CD4-positive, alpha-beta T cell treated with Interleukin-1 beta for 1 hour (primary cell): ENCODE measurements at places on chromosomes 13 and 19.

GRCh38 chr13:71877256-71877653, 10.3 kb upstream of the DACH1 start:
- DNase-seq, result no peak

DNA sequence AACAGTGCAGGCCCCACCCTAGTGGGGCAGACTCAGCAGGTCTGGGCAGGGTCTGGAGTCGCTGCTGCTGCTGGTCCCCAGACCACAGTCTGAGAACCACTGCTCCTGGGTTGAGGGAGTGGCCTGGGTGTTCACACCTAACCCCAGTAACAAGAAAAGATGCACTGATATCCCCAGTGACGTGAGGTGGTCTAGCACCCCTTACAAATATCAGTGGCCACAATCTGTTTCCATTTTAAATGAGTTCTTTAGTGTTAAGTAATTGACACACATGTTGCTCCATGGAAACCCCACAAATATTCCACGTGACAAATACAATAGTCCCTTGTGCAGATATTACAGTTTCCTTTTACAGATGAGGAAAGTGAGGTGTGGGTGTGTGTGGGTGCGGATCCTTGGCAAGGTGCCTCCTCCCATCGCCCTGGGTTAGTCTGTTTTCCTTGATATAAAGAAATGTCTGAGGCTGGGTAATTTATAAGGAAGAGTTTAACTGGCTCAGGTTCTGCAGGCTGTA, 96.3 kb upstream of the GPR183 start:
- DNase-seq, result peak; percentile 45

DNA sequence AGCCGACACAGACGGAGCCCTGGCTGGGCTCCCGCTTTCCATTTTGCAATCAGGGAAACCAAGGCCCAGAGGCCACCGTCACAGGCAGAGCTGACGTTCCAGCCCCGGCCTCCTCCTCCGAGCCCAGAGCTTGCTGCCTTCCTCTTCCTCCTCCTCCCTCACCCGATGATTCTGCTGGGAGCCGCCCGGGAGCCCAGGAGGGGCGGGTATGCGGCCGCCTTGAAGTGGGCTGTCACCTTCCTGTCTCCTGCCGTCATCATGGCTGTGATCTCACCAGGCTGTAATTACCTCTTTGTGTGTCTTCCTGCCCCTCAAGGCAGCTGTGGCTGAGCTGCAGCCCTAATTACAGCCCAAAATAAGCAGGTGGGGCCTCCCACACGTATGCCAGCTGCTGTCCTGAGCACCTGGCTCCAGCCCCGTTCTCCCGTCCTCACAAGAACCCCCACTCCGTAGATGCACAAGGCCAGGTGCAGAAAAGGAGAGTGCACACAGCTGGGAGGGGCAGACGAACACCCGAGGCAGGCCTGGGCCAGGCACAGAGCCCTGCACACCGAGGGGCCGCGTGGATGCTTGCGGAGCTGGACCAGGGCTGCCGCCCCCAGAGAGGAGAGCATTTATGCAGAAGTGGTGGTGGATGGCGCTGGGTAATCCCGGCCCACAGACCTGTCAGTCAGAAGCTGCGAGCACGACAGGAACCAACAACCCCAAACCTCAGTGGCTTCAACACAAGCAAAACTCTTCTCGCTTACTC, 4.0 kb downstream of the TPGS1 start:
- peak; percentile 91 for DNase-seq

GRCh38 chr19:43331435-43332010, 22.0 kb upstream of the CD177 start:
- DNase-seq, result no peak

GRCh38 chr13:99651016-99651415, 149.7 kb downstream of the TM9SF2 start:
- no peak for DNase-seq

- no peak for DNase-seq
Measured at GRCh38 chr13:45859705-45860104, 8.2 kb upstream of the SIAH3 start.

DNA sequence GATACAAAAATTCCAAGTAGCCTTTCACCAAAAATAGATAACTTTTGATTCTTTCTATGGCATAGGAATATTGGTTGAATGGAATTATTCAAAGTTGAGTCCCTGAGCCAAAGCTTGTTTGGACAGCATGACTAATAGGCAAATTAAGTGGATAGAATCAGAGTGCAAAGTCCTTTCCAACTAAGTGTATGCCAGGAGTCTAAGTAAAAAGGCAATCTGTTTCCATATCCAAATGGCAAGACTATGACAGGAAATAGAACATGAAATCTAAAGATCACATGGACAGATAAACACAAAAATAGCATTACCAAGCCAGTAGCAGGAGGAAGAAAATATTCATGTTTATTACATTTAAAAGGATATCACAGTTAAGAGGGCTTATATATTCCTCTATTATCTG, 804.6 kb downstream of the SLITRK6 start:
- no peak for DNase-seq

GRCh38 chr13:77113496-77113895, 86.5 kb upstream of the FBXL3 start:
- DNase-seq, result no peak

GRCh38 chr13:24493356-24493755, 19.2 kb downstream of the PARP4 start:
- DNase-seq, result no peak

DNA sequence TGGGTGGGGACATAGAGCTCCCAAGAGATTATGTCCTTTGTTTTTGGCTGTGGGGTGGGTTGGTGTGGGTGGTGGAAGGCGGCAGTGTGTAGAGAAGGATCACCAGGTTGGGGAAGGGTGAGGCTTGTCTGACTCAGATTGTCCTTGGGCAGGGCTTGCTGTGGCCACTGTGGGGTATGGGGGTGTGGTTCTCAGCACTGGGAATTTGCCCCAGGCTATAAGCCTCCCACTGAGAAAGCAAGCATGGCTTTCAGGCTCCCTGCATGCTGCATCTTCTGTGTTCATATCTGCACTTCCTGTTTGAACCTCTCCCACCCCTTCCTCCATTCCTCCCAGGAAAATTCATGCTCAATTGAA, 34.9 kb downstream of the DNAJC15 start:
- DNase-seq, result no peak

- no peak for DNase-seq
Measured at GRCh38 chr13:93723316-93723715, 496.7 kb downstream of the GPC6 start.

- peak; percentile 71 for DNase-seq
Measured at GRCh38 chr19:17778251-17778967, 16.5 kb upstream of the B3GNT3 start.

DNA sequence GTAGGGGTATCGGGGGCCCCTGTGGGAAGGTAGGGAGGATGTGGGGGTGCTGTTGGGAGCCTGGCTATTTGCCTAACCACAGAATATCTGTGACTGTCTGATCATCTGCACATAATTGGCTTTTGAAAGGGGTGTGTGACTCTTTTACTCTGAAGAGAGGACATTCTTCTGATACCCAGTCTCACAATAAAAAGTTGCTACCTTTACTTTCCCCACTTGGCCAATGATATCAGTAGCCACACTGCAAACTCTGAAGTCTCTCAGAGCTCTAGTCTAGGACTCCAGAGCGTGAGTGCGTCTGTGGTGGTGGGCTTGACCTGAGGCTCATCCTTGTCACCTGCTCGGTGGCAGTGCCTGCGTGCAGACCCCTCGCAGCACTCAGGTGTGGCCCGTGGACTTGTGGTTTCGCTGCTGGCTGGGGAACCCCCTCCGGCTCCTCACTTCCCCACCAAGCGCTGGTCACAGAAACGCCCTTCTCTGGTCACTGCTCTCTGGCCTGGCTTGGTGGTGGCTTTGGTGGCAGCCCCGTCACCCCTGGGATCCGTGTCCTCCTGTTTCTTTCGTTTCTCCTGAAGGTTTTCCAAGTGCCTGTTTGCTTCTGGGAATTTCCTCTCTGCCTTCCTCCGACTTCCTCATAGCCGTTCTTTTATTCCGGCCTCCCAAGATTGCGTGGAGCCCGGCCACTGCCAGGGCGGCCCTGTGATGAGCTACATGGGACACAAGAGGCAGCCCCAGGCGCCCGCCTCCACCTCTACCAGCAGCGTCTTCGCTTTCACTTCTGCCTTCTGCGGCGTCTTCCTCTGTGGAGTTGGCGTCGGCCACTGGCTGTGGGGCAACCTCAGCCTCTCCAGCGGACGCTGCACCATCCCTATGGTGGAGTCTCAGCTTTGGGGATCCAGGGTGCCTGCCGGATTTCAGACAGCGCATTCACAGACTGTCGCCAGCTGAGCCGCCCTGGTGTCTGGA, 78.0 kb downstream of the ATP11A start:
- peak; percentile 12 for DNase-seq

DNA sequence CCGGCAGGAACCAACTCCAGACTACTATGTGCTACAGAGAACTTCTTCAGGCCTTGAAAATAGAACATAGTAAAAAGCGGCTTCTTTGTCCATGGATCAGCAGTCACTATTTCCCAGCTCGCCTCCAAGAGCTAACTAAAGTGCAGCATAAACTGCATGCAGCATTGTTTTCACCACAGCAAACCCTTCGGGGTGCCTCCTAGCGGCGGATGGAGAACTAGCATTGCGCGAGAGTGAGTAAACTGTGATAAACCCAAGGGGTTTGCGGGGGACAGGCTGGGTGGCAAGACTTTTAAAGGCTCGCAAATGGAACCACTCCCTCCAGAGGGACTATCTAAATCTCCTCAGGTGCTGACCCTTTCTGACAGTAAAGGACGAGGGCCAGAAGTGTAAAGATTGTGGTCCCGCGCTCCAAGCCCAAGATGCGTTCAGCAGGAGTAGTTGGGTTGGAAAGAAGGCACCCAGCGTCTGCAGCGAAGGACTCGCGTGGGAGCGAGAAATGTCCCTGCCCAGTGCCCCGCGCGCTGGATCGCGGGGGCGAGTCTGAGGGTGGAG, 21.5 kb upstream of the SGCG start:
- DNase-seq, result no peak

DNA sequence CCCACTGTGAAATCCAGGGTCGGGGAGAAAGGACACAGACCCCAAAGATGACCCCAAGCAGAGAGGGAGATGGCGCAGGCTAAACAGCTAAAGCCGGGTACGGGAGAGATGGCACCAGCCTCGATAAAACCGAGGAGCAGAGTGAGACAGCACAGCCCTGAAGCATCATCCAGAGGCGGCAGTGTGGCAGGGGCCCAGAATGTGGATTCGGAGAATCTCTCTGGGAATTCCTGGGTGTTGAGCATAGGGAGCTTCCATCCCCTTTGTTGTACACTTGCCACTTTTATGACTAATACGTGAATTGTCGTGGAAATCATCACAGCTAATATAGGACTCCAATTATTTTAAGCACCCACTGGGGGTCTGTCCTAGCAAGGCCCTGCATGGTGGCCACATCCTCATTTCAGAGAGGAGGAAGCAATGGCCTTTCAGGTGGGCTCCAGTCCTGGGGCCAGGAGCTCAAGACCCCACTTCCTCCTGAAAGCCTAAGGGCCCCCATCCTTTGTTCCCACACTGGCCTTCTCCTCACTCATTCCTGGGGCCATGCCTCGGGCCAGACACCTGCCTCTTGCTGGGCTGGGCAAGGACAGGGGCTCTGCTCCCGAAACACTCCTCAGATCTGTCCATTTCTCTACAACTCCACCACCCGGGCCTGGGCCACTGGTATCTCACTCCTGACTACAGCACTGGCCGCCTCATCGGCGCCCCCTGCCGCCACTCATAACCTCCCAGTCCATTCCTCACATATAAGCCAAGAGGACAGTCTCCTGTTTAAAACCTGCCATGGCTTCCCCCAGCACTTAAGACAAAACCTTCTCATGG, 29.3 kb upstream of the ATP1A3 start:
- DNase-seq, result peak; percentile 3

DNA sequence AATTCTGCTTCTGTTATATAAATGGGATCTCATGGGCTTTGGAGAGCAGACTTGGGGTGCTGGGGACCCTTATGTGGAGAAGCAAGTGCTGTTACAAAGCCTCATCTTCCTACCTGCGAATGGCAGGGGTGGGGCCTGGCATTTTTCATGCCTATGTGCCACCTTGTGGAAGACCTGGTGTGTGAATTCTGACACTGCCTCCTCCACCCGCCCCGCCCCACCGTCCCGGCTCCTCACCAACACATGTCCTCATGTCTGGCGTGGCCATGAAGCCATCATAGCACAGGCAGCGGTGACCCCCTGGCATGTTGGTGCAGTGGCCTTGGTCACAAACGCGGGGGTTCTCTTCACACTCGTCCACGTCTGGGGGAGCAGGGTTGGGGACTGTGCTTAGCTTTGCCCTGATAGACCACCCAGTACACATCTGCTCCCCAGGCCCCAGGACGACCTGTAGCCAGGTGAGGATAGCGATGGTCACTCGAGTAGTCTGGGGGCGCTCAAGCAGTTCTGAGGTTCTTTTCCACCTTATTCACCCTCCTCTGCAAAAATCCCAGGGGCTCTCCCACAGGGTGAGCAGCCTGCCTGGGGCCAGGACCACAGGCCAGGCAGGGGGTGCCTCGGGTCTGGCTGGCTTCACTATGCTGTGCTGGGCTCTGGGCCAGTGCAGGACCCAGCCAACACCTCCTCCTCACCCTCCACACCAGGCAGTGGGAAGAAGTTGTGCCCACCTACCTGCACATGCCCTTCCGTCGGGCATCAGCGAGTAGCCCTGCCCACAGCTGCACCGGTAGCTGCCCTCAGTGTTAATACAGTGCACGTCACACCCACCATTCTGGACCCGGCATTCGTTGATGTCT, 32.7 kb downstream of the FBN3 start:
- no peak for DNase-seq

DNA sequence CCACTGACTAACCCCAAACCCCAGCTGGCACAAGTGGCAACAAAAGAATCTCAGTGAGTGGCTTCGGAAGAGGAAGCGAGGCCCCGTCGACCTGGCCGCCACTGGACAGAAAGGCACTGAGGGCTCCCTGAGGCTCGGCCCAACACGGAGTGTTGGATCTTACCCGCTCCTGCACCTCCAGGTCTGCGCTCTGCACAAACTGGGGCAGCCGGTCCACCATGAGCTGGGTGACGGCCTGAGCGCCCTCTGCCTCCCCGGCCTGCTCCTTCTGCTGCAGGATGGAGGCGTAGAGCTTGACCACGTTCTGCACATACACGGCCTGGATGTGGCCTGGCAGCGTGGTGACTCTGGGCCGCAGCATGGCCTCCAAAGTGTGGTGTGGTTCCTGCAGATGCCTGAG, 21.7 kb downstream of the IZUMO4 start:
- DNase-seq, result no peak

- no peak for DNase-seq
Measured at GRCh38 chr19:39696387-39696786, 7.9 kb upstream of the LGALS14 start.

GRCh38 chr19:12665671-12666264, 774 bp downstream of the MAN2B1 start:
- DNase-seq, result no peak

DNA sequence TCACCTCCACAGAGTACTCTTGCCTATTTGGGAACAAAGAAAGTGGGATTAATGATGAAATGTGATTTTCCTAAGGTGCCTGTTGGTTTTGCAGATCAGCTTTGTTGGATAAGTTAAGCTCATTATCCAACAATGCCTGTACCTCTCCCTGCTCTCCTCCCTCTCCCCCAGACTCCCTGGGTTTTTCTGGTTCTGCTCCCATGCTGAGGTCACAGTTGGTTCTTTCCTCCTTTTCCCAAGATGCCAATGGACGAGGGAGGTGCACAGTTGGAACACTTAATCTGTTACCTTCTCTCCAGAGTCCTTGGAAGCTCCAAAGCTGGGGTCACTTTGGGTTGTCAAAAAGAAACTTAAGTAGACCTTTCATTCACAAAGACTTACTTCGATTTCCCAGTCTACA, 1.6 kb downstream of the OXGR1 start:
- no peak for DNase-seq
